ENCODE measurements at places on chromosomes 11 and 22.

DNA sequence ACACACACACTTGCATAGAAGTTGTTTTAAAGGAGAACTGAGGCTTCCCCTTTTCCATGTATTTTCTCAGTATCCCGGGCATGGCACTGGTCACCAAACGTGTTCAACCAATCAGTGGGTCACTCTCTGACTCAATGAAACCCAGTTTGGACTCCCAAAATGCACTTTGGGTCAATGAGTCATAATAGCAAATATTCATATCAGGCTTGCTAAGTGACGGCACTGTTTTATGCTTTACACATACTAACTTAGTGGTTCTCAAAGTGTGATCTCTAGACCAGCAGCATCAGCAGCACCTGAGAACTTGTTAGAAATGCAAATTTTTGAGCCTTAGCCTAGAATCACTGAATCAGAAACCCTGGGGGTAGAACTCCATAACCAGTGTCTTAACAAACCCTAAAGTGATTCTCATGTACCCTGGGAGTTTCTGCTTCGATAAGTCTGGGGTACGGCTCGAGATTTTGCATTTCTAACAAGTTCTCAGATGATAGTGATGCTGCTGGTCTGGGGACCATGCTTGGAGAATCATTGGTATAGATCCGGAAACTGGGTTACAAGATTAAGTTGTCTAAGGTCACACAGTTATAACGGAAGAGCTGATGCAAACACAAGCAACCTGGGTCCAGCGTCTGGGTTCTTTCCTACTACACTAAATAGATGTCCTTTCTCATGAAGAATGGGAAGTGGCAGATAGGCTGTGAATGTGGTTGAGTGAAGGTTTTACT is 35.6 kb downstream of the ETS1 start:
- DNase-seq: no peak

- DNase-seq: no peak
These were observed 24.1 kb downstream of the KIAA1671 start for GRCh38 chr22:24976442-24977218.

DNA sequence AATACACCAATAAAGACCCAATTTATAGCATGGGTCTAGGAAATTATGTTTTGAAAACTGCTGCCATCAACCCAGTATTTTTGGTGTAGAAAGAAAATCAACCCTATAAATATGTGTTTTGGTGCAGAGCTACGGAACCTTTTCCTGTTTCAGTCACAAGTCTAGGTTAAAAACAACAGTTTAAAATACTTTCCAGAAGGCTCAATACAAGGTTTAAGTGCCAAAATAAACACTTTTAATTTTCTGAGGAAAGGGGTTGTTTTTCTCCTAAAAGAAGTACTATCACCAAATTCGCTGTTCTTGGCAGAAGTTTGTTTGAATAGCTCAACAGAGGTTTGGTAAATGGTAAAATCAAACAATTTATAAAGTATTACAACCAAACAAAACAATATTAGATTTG is 201.3 kb downstream of the TMEM135 start:
- no peak for DNase-seq

- no peak for DNase-seq
These were observed 67.5 kb upstream of the MS4A8 start for GRCh38 chr11:60631944-60632343.

DNA sequence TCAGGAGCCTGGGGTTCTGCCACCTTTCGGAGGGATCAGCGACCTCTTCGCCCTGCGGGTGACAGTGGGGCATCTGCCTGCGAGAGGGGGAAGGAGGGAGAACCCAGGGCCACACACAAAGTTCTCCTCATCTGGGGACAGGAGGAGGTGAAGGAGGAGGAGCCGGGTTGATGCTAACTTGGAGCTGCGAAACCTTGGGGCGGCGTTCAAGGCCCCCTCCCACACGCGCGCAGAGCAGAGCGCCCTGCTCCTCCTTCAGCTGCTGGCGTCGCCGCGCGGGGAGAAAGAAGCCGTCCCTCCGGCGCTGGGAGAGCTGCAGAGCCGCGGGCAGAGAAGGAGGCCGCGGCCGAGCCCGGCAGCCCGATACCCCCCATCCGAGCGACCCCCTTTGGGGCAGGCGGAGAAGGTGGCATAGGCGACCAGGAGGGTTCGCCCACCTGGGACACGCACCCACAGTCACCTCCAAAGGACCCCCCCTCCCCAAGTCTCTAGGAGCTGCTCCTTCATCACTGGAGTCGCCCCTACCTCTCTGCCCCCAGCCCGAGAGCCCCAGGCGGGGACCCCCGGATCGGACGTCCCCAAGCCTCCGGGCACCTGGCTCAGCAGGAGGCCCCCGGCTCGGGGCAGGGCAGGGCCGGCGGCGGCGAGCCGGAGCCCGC is at the start of gene RASD2:
Gene RASD2 (plus strand): TSS at position 237 of the 659 bp plus-strand sequence. CDS start 5,979 bp downstream, outside the sequence.
- DNase-seq: peak; percentile 65

GRCh38 chr22:26923531-26923930 is 266.1 kb downstream of the MIAT start:
- DNase-seq: no peak

GRCh38 chr22:32528316-32528715 is 53.7 kb downstream of the FBXO7 start:
- DNase-seq: no peak

- no peak for DNase-seq
These were observed 37.2 kb downstream of the RPS6KA4 start for GRCh38 chr11:64396079-64396591.

- DNase-seq: no peak
These were observed 489.5 kb downstream of the TBC1D22A start for GRCh38 chr22:47251911-47252310.

DNA sequence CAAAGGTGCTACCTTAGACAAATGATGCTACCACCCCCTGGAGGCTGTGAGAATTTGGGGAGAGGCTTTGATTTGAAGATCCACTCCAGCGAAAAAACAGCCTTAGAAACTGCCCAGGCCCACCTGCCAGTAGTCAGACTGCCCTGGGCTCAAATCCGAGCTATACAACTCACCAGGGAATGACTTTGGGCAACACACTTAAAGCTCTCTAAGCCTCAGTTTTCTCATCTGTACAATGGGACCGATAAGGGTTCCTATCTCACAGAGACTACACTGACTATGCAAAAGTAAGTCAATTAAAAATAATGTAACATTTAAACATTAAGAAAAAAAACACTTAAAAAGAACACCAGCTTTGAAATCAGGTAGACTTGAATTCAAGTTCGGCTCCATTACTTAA is 19.9 kb downstream of the VWCE start:
- DNase-seq: no peak

GRCh38 chr22:39543095-39543494 is 10.5 kb upstream of the RPS19BP1 start:
- DNase-seq: no peak

GRCh38 chr22:30326706-30327362 is at the start of gene TBC1D10A:
Gene TBC1D10A (minus strand): TSS chr22:30326941. CDS start chr22:30326881, 60 bp downstream.
- peak; percentile 55 for DNase-seq

DNA sequence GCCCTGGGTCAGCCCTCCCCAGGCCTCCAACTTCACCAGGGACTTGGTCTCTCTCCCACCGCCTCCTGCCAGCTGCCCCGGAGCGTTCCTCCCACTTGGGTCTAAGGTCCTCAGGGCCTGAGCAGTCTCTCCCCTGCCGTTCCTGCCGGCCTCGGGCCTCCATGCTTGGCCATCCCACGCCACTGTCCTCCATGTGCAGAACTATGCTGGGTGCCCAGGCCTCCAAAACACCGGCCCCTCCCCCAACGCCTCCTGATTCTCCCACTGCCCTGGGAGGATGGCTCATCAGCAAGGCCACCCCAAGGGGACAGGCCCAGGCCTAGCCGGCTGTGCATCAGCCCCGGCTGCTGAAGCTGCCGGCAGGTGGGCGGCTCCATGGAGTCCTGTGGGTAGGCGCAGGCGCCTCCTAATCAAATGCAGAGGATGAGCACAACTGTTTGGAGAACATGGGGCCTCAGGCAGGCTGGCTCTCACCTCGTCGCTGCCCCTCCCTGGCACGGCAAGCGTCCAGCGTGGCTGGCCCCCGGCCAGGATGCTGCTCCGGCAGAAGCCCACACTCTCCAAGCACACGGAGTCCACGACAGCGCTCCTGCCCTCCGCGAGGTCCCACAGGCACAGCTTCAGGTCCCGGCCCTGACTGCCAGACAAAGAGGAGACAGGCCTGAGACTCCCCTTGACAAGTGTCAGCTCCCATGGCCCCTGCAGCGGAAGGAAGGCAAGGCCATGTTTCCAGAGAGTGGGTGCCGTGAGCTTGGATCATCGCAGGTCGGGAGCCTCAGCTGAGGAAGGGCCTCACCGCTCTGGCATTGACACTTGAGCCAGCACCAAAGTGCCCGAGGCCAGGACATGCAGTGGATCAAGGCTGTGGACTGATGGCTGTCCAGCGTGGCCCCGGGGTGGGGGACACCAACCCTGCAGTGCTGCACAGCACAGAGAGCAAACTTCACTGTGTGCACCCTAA is 42.6 kb downstream of the GNB1L start:
- DNase-seq: no peak

GRCh38 chr22:46262449-46263215 is 511 bp downstream of the PKDREJ start:
- no peak for DNase-seq

DNA sequence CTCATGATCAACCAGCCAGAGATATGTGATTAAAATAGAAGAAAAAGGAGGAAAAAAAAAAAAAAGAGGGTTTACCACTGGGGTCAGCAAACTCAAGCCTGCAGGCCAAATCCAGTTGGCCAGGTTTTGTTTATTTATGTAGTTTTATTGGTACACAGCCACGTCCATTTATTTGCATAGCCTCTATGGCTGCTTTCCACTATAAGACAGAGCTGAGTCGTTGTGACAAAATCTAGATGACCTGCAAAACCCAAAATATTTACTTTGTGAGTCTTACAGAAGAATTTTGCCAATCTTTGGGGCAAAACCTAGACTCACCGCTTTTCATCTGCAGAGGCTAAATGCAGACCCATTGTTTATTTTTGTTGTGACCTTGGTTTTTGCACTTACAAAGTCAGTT is 87.1 kb downstream of the TENM4 start:
- DNase-seq: no peak

- DNase-seq: no peak
These were observed 40.3 kb downstream of the IGF2 start for GRCh38 chr11:2098691-2099515.

GRCh38 chr22:44051961-44052360 is 27.9 kb downstream of the PARVB start:
- no peak for DNase-seq

GRCh38 chr11:128713595-128713994 is 19.7 kb downstream of the FLI1 start:
- no peak for DNase-seq

- no peak for DNase-seq
These were observed 72.1 kb downstream of the LRRC32 start for GRCh38 chr11:76598426-76598839.

GRCh38 chr11:128323381-128323780 is 264.0 kb downstream of the ETS1 start:
- DNase-seq: no peak

- DNase-seq: no peak
These were observed at the start of gene INS for GRCh38 chr11:2160736-2161259. Gene INS (minus strand): TSS chr11:2161209. CDS start chr11:2160971, 238 bp downstream.

DNA sequence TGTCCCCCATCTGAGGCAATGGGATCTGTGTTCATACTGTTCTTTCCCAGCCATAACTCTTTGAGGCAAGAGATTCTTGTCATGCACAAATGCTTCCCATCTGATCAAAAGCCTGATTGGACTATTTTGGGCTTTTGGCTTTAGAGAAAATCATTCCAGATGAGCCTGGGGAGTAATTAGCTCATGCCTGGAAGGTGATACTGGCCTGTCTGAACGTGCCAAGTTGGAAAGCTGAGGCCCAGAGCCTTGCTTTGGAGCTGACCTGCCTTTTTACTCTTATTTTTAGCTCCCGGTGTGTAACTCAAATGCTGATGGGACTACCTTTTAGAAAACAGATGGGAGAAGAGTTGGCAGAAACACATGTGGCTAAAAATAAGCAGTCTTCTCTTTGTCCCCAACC is 105.0 kb downstream of the DBX1 start:
- DNase-seq: no peak

DNA sequence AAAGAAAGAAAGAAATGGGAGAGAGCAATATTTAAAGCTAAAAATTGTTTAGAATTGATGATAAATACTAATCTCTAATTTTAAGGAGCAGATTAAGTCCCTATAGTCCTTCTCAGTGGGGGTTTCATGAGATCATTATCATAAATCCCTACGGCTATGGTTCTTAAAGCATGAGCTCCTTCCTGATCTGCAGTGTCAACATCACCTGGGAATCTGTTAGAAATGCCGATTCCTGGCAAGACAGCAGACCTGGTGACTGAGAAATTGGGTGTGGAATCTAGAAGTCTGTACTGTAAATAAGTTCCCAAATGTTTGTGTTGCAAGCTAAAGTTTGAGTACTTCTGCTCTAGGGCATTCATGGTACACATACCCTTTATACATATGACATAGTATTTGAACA is 12.6 kb downstream of the HIKESHI start:
- no peak for DNase-seq

DNA sequence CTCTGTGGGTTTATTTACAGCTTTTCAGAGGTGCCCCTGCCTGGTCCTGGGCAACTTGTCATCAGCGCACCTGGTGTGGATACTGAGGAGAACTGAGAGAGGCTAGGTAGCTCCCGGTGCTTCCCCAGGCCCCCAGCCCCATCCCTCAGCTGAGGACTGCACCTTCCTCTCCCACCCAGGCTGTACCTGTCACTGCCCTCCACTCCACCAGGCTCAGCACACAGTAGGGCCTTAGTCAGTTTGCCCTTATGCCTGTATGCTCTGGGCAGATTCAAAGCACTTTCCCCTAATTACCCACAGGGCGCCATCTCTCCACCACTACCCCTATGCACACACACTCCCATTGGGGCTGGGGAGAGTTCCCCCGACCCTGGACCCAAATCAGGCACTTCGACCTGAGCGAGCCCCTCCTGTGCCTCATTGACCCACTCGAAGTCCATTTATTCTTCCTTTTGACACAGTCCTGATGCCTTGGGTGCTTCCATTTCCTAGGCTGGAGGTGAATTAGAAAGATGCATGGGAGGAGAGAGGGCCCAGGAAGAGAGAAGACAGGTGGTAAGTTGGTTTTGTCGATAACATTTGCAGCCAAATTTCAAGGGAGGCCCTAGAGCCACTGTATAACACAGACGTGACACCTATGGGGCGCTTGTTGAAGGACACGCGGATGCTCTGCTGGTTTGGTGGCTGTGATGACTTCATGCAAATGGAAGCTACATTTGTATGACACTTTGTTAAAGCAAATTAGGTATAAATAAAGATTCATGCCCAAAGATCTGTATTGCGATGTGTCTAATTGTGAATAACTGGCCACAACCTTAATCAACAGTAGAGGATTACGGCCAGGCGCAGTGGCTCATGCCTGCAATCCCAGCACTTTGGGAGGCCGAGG is 13.8 kb upstream of the PICK1 start:
- DNase-seq: no peak

- DNase-seq: no peak
These were observed 709 bp downstream of the FTH1 start for GRCh38 chr11:61966734-61967115.

- DNase-seq: no peak
These were observed 1125.4 kb downstream of the DLG2 start for GRCh38 chr11:84501750-84502149.

DNA sequence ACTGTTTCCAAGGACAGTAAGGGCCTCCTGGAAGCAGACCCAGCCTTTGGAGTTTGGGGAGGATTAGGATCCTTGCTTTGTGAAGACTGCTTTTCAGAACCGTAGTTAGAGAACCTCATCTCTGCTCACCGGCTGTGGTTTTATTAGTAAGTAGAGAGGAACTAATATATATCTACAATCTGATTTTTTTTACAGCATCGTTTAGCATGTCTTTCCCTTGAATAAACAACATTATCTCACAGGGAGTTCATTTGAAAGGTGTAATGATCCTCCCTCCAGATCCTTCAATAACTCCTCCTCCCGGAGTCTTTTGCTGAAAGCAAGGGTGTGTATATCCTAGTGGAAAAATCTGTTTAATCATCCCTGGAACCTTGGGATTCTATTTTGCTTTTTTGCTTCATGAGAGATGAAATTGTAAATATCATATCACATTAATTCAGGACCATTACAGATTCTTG is 132.7 kb downstream of the DBX1 start:
- no peak for DNase-seq
